ENCODE measurements at places on chromosomes 13 and 19.

DNA sequence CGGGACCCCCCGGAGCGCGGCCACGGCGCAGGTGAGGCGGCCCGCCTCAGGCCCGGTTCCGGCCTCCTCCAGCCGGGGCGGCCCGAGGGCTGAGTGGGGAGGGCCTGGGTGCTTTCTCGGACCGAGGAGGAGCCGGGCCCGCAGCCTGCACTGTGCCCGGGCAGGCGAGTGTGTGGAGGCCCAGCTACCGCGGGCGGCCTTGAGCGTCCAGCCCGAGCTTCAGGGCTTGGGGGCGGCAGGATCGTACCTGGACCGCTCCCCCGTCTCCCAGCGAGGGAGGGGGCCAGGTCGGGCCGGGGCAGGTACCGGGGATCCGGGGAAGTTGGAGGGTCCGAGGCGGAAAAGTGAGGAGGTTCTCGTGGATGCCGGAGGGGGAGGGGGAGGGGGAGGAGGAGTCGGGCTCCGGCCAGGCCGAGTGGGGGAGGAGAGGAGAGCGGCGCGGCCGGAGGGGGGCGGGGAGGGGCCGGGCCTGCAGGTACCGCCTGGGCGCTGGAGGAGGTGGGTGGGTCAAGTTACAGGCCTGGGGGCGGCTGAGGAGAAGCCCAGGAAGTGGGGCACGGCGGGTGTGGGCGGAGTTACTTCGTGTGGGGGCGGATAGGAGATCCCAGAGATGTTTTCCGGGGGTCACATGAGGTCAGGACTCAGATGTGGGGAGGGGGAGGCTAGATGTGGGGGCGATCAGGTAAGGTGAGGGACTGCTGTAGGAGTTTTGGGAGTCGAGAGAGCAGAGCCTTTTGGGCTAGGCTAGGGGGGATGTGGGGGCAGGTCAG, 545 bp downstream of the NACC1 start:
- DNase-seq, result peak; percentile 39

- DNase-seq, result no peak
Observed at GRCh38 chr19:15292847-15293582, 39.3 kb downstream of the BRD4 start.

- DNase-seq, result no peak
Observed at GRCh38 chr13:98586400-98587345, 9.8 kb upstream of the STK24 start.

DNA sequence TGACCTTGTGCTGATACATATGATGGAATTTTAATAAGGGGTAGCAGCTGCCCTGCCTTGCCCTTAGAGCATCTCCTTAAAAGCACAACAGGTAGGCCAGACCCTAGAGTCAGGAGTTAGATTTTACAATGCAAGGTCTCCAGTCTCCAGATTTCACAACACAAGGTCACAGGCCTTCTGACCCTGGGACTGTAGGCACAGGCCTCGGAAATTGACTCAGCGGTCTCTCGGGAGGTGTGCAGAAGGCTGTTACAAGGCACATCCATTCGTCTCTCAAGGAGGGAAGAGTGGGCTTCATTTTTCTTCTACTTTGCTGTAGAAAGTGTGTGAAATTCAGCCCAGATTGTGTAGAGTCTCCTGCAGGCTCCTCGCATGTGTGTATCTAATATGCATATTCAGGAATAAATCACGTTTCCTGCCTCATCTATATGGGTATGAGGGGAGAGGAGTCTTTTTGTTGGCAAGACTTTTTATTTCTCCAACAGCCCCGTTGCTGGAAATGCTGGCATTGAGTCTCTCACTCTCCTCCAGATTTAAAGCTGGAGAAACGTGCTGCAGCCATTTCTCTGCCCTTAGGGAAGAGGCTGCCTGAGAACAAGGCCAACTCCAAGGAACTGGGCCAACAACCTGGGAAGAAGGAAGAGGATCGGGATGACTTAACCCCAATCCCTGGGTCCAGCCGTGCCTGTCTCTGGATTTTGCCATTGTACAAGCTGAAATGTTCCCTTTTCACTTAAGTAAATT, 24.5 kb downstream of the UQCRFS1 start:
- DNase-seq, result no peak

DNA sequence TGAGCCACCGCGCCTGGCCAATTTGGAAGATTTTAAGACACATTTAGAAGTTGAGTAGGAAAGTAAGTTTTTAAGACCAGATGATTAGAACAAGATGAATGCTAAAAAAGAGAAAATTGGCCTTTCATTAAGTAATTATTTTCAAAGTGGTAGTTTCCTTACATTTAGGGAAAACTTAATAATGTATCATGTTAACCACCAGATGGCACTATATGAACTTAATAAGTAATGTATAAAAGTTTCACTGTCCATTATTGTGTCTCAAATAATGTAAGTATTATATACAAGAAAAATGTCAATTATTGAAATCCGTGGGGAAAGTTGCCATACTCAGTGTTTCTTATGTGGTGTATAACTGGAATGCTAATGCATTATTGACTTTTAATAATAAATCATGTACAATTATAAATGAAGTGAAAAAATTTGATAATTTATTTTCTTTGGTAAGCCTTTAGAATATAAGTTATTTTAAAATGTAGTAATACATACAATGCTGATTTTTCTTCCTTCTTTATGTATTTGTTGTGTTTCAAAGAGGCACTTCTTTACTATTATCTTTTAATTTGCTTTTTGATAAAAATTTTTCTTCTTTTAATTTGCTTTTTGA, 29.2 kb downstream of the COG6 start:
- peak; percentile 6 for DNase-seq

DNA sequence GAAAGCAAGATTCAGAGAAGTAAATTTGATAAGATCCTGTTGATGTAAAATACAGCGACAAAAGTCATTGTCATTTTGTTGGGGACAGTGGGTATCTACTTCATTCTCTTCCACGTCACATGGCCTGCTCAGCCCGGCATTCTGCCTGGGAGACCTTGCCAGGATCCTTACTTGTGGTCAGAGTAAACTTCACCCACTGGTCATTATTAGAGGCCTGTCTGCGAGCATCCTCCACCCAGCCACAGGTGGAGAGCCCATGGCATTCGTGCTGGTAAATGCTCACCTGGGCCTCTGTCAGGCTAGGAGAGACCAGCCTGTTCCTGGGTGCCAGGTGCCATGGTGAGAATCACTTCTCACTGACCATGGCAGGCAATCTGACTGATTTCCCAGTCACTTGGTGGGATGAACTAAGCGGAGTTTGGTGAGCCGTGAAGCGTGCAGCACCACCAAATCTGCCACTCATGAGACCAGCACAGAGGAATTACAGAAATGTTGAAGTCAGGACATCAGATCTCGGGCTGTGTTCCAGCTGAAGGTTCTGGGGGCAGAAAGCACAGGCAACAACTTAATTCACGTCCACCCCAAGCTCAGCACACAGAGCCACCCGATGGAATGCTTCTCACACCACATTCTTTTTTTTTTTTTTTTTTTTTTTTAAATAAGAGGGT, 107.0 kb downstream of the SIPA1L3 start:
- DNase-seq, result no peak

GRCh38 chr13:113528813-113529180, 38.3 kb upstream of the DCUN1D2 start:
- no peak for DNase-seq

DNA sequence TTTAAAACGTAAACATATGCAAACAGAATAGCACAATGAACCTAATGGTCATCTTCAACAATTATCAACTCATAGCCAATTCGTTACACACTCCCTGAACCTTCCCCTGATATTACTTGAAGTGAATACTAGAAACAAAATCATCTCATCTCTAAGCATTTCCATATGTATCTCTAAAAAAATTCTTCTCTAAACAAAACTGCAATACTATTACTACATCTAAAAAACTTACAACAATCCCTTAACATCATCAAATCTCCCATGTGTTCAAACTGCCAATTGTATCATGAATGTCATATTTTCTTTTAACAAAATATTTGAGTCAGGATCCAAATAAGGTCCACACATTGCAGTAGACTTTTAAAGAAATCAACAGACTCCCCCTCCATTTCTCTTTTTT, 61.4 kb downstream of the FRY start:
- DNase-seq, result no peak

DNA sequence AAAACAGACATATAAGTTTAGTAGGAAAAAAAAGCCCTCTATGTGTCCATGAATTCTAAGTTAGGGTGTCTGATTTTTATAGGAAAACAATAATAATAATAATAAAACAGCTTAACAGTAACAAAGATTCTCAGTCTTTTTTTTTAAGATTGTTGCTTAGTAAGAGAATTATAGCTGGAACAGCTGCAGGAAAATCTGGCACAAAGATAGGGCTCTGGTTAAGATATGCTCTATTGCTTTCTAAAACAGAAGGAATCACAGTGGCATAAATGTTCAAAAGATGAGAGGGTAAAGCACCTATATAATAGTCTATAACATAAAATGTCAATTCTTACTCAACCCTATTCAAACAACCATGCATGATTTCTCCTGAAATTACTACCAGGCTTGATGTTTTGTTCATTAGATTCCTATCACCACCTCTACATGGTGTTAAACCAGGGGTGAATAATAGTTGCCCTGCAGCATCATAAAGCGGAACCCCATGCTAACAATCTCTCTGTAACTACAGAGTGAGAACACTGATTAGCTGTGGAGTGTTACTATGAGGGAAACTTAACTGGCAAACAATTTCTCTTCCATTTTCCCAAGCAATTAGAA, 541.4 kb upstream of the MIR17HG start:
- DNase-seq, result no peak

DNA sequence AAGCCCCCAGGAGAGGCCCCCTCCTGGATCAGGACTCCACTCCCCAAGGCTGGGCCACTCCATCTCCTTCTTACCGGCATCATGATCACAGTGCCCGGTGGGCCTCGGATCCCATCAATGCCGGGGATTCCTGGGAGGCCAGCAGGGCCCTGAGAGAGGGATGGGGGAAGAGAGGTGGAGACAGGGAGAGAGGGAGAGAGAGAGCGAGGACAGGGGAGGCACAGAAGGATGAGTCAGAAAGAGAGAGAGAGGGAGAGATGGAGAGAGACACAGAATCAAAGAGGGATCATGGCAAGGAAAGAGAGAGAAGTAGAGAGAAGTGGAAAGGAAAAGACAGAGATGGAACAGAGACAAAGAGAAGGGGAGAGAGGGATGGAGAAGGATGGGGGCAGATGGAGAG, 13.8 kb downstream of the COL5A3 start:
- no peak for DNase-seq

- DNase-seq, result peak; percentile 38
Observed at GRCh38 chr13:102700088-102701031, 5.5 kb upstream of the METTL21C start.

DNA sequence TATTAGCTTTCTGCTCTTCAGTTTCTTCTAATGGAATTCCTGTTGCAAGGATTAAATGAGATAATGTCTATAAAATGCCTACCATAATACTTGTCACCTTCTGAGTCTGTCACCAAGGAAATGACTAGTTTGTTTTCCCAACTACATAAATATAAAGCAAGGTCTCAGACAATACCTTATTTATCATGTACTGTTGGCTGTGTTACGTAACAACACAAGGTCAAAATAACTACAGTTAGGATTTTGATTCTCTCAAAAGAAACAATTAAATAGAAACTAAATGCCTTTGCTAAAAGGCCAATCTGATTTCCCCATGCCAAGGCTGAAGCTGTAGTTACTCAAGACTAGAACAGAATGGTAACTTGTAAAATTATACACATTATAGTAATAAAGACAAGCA, 134.5 kb downstream of the PCDH9 start:
- no peak for DNase-seq

- no peak for DNase-seq
Observed at GRCh38 chr19:33241530-33242101, 16.0 kb upstream of the SLC7A10 start.

GRCh38 chr13:110210604-110210985, 96.4 kb downstream of the COL4A1 start:
- DNase-seq, result no peak

Measured in trophoblast cell (in vitro differentiated cells and primary cell).